ENCODE measurements at places on chromosomes 7 and 10.

DNA sequence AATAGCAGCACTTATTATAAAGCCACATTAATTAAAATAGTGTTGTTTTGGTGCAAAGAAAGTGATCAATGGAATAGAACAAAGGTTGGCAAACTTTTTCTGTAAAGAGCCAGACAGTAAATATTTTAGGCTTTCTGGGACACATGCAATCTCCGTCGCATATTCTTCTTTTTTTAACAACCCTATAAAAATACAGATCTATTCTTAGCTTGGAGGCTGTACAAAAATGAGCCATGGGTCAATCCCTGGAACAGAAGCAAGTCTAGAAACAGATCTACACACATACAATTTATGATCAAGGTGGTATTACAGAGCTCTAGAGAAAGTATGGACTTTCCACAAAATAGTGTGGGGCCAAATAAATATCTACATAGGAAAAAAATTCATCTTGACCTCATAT, 71.8 kb downstream of the ARHGAP21 start:
- no peak for DNase-seq

DNA sequence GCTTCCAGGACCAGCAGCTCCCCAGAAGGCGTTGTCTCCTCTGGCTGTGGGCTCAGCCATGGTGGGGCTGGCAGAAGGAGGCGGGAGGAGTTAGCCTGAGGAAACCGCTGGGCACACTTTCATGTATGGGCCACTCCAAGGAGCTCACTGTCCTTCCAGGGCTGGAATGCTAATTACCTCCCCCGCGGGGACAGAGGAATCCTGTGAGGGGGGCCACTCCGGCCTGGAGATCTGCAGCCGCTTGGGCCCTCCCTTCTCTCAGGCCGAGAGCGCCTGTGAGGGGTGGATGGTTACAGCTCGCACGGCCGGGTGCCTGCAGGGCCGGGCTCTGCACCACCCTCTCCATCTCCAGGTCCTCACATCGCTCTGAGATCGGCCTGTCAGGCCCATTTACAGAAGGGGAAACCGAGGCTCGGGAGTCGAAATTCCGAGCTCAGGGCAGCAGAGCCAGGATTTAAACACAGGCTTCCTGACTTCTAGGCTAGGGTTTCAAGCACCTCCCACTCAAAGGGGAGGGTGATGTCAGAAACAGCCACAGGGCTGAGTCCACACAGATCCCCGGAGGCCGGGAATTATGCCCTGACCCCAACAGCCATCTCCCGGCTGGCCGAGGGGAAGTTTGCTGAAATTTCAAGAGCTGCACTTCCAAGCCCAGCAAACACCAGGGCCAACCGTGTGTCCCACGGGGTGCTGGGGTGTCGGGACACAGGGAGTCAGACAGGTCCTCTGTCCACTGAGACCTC, 59.1 kb downstream of the PDGFA start:
- DNase-seq = no peak

DNA sequence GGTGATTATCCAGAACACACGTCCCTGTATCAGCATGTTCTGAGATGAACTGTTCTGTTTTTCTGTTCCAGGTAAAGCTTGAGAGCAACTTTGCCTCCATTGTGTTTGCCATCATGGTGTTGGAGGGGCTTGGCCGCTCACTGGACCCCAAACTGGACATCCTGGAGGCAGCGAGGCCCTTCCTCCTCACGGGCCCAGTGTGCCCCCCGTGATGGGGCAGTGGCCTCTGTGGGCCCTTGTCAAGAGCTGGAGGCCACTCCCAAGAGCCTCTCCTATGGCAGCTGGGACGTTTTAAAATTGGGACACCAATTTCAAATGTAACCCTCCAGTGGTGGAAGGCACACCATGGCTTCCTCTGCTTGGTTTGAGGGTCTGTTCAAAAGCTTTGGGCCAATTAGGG, 1.9 kb upstream of the NDUFB2 start:
- no peak for DNase-seq

- peak; percentile 26 for DNase-seq
Measured at GRCh38 chr7:5701085-5701914, 80.2 kb downstream of the RNF216 start.

DNA sequence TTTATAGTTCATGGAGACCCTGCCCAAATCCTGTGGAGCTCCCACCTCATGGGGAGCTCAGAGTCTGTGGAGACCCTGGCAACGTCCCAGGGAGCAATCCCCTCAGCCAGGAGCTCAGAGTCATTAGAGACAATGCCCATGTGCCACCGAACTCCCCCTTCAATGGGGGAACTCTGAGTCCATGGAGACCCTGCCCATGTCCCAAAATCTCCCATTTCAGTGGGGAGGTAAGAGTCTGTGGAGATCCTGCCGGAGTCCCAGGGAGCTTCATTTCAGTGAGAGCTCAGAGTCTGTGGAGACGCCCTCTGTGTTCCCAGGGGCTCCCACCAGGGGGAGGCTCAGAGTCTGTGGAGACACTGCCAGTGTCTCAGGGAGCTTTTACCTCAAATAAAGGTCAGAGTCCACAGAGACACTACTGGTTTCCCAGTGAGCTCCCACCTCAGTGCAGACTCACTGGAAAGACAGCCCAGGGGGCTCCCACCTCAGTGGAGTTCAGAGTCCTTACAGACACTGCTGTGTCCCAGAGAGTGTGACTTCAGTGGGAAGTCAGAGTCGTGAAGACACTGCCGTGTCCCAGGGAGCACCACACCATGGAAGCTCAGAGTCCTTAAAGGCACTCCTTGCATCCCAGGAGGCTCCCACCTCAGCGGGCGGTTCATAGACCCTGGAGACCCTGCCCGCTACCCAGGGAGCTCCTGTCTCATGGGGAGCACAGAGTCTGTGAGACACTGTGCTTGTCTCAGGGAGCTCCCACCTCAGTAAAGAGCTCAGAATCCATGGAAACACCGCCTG, 5.0 kb downstream of the MYO1G start:
- DNase-seq = no peak

- no peak for DNase-seq
Measured at GRCh38 chr10:70927189-70927943, 39.0 kb upstream of the PCBD1 start.

DNA sequence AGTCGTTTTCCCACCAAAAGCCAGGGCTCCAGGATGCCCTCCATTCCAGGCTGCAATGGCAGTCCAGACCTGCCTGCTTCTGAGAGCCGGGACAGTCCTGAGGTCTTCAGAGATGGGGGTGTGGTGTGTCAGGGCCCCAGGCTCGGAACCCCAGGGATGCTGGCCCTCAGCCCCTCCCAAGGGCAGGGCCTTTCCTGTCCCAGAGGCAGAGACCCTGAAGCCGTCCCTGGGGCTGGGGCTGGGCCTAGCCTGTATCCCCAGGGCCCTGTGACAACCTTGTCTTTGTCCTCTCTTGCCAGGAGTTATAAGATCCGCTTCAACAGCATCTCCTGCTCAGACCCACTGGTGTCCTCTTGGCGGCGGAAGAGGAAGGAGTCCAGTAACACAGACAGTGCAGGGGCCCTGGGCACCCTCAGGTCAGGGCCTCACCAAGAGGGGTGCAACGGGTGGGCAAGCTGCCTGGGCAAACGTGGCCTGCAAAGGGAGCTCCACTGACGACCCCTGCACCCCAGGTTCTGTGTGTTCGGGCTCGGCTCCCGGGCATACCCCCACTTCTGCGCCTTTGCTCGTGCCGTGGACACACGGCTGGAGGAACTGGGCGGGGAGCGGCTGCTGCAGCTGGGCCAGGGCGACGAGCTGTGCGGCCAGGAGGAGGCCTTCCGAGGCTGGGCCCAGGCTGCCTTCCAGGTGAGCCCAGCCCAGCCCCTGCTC, 15.9 kb downstream of the NOS3 start:
- DNase-seq = no peak

DNA sequence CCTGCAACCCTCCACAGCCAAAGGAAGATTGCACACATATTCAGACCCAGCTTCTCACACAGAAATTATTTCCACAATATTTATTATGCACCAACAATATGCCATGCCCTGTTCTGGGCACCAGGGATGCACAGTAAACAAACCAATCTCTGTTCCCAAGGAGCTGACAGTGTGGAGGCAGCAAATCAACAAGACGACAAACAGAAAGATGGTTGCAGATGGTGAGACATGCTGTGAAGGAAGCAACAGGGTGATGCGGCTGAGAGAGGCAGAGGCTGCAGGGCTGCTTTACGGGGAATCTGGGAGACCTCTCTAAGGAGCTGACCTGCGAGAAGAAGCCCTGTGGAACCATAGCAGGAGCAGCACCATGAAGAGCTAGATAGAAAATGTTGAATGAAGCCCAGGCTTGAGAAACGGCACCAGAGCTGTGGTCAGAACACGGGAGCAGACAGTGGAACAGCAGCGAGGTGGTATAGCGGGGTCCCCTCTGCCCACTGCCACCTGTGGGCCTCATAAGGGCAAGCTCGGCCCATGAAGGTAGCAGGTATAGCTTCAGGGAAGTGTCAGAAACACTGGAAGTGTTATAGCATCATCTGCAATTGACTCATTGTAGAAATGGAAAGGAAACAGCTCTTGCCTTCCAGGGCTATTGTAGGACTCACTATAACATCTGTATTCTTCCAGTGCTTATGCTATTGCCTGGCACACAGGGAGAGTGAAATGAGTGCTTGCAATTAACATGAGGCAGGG, 17.4 kb downstream of the RBP3 start:
- no peak for DNase-seq

DNA sequence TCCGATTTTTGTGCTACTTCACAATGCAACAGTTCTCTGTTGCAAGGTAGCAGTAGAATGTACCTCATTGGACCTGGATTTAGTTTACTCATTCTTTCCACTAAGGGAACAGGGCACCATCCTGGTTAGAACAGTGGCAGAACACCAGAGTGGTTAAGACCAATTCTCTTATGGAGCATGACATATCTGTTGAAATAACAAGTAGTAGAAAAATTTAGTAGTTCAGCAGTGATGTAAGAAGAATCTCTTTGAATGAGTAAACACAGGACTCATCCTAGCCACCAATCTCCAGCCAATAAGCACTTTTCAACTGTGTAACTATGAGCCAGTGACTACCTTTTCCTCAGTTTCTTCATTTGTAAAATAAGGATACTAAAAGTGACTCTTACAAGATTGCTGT, 2.4 kb downstream of the ANKRD22 start:
- no peak for DNase-seq

DNA sequence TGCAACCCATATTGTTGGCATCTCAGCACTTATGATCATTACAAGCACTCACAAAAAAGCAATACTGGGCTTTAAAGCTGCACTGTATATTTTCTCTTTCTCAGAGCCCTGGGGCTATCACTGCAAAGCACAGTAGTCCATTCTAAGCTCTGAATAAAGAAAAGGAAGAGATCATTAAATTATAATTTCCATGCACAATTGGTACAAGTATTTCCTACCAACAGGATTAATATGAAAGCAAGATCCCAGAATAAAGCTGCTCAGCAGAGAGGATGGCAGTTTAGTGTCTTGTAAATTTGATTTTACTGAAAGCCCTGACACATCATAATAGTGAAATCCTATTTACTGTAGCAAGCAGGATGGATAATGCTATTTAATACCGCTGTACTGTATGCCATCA, 205.3 kb downstream of the CHCHD3 start:
- no peak for DNase-seq

- no peak for DNase-seq
Measured at GRCh38 chr10:60035984-60036383, 129.6 kb upstream of the CCDC6 start.

DNA sequence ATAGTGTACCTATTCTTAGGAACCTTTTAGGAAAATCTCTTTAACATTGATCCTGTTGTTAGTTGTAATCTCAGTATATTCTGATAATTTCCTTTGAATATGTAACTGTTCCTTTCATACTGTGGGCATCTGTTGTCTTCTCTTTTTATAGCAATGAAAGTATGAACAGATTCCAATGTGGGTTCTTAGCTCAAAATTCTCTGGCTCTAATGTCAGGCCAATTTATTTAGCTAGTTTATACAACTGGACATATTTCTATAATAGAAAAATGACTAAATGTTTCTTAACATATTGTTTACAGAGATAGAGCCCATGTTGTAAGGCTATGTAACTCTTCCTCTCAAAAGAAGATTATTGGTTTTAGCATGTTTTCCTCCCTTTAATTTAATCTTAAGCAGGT, 363.2 kb downstream of the AUTS2 start:
- DNase-seq = no peak

GRCh38 chr10:125149036-125149679, 11.2 kb downstream of the CTBP2 start:
- DNase-seq = no peak

GRCh38 chr7:106522696-106523095, 138.3 kb downstream of the CCDC71L start:
- no peak for DNase-seq

- no peak for DNase-seq
Measured at GRCh38 chr7:131096267-131096927, 231.3 kb upstream of the MKLN1 start.

DNA sequence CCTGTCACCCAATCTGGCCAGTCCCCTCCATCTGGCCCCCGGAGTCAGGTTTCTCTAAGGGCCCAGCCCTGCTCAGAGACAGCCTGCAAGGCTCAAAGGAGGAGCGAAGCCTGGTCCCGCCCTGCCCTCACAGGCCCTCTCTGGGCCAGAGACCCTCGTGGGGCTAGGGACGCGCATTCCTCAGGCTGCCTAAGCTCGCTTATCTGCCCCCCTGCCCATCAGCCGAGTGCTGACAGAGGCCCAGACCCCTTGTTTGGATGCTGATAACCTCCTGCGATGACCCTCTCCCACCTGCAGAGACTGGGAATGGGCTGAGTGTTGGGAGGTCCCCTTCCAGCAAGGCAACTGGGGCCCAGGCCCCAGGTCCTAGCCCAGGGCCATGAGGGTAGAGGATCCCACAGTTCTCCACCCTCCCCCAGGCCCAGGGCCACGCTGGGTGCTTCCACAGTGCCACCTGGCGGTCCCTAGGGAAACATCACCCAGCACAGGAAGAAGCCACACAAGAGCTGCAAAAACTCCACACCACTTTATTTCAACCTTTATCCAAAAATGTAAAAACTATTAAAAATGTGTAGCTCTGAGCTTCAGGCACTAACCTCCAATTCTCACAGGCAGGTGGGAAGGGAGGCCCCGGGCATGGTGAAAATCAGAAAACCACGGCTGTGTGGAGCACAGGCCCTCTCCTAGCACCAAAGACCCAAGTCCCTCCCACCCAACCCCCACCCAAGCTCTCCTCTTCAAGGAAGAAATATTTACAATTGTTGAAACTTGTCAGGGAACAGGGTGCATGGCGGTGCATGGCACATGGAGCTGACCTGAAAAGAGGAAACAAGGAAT, 2.2 kb downstream of the NPM3 start:
- peak; percentile 66 for DNase-seq

GRCh38 chr10:14407567-14407966, 76.8 kb upstream of the FRMD4A start:
- DNase-seq = no peak

Measured in stimulated activated CD4-positive, alpha-beta T cell treated with anti-CD3 and anti-CD28 coated beads, Interleukin-15, amount 100 ng/mL, for 1 hour (primary cell).